CD4-positive, alpha-beta T cell treated with Interleukin-10 for 1 hour (primary cell): ENCODE measurements at places on chromosomes 7 and 10.

GRCh38 chr7:150977382-150978125 lies 567 bp downstream of the KCNH2 start:
- no peak for DNase-seq

- DNase-seq = no peak
Observed at GRCh38 chr7:94173436-94173835, 169.3 kb upstream of the BET1 start.

GRCh38 chr10:131785121-131785460 lies 115.7 kb upstream of the PPP2R2D start:
- DNase-seq = no peak

- DNase-seq = no peak
Observed at GRCh38 chr10:119803264-119803663, 69.4 kb downstream of the MCMBP start.

DNA sequence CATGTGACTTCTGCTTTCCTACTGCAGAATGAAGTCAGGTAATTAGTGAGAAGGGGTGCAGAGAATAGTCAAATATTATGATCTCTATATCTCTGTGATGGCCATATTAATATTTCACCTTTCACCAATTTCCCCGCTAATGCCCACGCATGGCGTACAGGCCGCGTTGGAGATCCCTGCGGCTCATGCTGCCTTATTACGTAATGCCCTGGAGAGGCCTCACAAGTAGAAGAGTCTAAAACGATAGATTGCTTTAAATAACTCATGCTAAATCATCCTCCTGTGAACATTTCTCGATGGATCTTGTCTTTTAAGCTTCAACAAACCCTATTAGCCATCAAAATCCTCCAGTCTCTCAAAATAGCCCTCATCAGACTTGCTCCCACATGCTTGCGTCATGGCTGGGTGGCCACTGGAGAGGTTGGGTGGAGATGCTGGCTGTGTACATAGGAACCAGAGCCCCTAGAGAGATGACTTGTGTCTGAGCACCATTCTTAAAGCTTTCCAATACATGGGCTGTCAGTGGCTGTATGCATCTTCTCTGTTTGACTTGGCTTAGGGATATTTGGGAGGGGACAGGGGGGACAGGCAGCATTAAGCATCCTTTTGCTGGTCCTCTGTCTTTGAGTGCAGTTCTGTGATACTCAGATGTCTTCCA lies 79.5 kb upstream of the INSYN2A start:
- DNase-seq = no peak

- no peak for DNase-seq
Observed at GRCh38 chr7:21293771-21294170, 134.1 kb upstream of the SP4 start.

DNA sequence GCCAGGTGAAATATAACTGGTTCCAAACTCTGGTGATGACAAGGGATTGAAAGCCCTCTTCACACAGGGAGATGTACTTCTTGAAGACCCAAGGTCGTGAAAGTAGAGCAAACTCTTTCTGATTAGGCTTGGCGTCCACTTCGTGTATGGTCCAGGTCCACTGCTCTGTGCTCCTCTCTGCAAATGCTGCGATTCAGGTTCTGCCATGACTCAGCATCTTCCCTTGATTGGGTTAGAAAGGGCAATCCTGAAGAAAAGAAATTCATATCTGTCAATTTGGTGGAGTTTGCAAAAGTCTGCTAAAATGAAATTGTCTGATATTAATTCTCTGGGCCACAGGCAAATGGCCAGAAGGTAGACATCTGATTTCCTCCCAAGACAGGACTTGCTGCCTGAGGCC lies 431.4 kb downstream of the ACTR3B start:
- DNase-seq = no peak

GRCh38 chr10:4526311-4526731 lies 299.7 kb upstream of the AKR1E2 start:
- DNase-seq = no peak

DNA sequence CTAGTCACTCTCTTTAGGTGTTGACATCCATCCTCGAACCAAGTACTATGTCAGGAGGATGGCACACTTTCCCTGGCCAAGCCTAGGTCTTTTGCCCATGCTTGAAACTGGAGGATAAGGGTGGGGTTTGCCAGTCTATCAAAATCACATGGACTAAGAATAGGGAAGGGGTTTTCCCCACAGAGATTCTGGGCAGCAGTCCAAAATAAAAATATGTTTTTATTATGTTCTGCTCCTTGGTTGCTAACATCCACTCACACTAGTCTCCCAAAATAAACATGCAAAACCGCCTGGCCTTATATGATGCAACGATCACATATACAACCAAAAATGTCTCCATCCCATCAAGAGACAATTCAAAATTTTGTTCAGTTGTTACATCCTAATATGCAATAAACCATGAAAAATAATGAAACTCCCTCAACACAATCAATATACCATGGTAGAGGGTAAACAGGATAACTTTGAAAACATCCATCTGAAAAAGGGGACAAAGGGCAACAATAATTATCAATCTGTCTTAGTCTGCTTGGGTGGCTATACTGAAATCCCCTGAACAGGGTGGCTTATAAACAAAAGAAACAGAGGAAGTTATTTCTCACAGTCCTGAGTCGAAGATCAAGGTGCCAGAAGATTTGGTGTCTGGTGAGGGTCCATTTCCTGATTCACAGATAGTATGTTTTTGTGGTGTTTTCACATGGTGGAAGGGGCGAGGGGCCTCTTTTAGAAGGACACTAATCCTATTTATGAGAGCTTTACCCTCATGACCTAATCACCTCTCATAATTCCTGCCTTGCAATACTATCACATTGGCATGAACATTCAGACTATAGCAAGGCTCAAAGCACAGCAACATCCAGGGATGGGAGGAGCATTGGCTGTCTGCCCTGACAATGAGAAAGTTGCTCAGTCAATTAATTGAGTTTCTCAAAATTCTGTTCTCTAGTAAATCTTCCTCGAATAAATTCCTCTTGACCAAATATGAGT lies 159.3 kb downstream of the ETV1 start:
- no peak for DNase-seq

GRCh38 chr7:95491634-95492314 lies 6.0 kb downstream of the ASB4 start:
- DNase-seq = no peak

- no peak for DNase-seq
Observed at GRCh38 chr10:85537561-85537960, 829.0 kb downstream of the GRID1 start.

DNA sequence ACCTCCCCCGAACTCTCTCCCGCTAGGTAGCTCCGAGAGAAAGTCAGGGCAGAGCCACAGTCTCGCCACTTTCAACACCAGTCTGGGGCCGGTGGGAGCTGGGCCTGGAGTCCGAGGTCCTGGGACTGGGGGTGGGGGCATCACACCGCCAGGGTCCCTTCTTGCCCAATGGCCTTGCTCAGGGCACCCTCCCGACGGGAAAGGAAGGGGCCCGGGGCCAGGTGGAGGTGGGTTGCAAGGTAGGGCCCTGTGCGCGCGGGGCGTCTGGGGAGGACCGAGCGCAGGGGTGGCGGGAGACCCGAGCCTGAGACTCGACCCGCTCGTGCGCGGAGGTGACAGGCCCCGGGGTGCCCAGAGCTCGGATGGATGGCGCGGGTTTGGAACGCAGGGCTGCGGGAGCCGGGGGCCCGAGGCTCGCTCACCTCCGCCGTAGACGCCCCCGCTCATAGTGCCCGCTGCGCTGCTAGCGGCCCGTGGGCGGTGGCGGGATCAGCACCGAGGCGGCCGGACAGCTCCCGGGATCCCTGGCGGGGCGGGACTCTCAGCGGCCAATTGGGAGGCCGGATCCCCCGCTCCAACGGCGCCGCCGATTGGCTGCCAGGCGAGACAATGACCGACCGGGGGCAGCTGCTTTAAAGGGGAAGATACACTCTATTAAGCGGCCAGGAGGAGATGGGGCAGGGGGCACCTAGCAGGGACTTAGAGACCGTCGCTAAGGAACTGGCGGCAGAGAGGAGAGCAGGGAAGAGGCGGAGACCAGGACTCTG lies at the start of gene ACTL6B:
TSS of gene ACTL6B (minus strand) at position 541 of the 767 bp plus-strand sequence. CDS start at position 447, 94 bp downstream.
- DNase-seq = peak; percentile 59

GRCh38 chr10:123229927-123230630 lies 75.9 kb downstream of the BUB3 start:
- no peak for DNase-seq

- peak; percentile 4 for DNase-seq
Observed at GRCh38 chr7:31782411-31782991, 95.5 kb downstream of the PPP1R17 start.

- peak; percentile 73 for DNase-seq
Observed at GRCh38 chr7:33107136-33108066, 1.8 kb downstream of the RP9 start.

DNA sequence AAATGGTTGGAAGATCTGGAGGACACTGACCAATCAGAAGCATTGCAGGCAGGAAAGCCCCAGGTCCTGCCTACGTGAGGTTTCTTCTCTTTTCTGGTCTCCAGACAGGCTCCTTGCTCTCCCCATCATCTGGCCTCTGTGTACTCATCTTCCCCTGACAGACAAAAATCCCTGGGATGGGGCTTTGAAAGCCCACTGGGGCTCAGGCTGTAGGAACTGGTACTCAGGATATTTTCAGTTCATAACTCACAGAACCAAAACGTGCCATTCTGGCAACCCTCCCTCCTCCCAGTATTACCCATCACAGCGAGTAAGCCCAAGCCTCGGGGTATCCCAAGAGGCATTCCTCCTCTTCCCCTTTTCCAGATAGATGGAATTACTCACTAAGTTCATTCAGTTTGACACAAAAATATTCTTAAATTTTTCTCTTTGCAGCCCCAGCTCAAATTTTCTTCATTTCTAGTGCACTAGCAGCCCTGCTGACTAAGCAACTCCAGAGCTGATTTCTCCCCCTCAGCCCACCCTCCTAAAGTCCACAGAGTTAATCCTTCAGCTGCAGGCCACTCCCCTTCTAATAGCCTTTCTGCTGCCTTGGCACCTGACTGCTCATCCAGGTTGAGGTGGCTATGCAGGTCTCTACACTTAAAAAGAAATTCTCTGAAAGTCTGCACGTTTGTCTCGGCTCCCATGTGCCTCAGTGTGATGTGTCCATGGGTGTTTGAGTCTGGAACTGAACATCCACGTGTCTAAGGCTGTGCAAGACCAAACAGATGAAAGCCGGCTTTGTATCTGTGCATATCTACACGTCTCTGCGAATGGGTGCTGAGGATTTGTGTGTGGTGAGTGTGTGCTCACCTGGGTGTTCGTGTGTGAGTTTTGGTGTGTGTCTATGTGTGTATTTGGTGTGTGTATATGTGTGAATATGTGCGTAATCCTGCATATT lies 331.4 kb downstream of the CCSER2 start:
- no peak for DNase-seq

GRCh38 chr7:28922624-28923331 lies 35.4 kb downstream of the TRIL start:
- peak; percentile 64 for DNase-seq

- DNase-seq = no peak
Observed at GRCh38 chr10:5536486-5537081, 11.8 kb downstream of the CALML3 start.

GRCh38 chr7:117808910-117809705 lies 64.1 kb downstream of the CTTNBP2 start:
- DNase-seq = no peak

DNA sequence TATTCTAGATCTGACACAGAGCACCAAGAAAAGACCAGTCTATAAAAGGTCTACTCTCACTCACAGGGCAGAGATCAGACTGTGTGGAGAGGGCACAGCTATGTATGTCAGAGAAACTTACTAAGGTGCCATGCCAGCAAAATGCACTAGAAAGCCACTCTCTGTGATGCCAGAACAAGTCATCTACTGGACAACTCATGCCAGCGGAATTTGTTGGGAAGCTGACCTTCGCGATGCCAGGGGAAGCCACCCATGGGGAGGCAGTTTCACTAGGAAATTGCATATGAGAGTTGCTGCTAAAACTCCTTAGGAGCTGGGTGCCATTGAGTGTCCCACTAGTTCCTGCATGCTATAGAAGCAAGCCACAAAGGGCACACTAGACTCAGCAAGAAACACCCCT lies 58.5 kb downstream of the MICU1 start:
- DNase-seq = no peak

- DNase-seq = no peak
Observed at GRCh38 chr7:7254908-7255307, 72.6 kb downstream of the C1GALT1 start.

DNA sequence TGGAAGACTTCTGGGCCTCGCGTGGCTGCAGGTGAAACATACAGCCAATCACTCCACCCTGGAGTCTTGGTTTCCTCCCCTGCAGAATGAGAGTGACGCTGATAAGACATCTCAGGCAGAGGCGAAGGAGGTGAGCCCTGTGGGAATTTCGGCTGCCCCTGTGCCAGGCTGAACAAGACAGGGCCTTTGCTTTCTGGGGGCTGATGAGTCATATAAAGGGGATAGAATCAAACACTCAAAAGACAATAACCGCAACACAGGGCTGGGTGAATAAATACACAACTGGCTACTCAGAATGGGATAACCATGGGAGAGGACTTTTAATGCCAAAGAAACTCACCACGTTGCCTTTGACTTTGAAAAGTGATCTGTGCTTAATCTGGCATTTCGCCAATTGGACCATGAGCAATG lies 143.8 kb downstream of the KCNMA1 start:
- DNase-seq = no peak

DNA sequence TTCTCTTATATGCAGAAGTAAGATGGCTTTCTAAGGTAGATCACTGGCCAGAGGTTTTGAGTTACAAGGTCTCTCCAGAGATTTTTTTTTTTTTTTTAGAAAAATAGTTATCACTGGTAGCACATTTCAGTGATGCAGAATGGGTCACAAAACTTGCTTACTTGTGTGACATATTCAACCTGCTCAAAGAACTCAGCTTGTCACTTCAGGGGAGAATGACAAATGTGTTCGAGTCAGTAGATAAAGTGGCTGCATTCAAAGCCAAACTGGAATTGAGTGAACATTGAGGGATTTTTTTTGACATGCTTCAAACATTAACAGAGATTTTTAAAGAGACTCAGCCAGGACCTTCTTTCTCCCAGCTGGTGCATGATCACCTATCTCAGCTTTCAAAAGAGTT lies 33.4 kb downstream of the PHTF2 start:
- no peak for DNase-seq

GRCh38 chr7:96887426-96887825 lies 117.9 kb upstream of the DLX6 start:
- DNase-seq = no peak

- no peak for DNase-seq
Observed at GRCh38 chr10:69069090-69070042, 18.5 kb upstream of the SRGN start.

GRCh38 chr10:61359452-61359851 lies 93.7 kb downstream of the TMEM26 start:
- DNase-seq = no peak

DNA sequence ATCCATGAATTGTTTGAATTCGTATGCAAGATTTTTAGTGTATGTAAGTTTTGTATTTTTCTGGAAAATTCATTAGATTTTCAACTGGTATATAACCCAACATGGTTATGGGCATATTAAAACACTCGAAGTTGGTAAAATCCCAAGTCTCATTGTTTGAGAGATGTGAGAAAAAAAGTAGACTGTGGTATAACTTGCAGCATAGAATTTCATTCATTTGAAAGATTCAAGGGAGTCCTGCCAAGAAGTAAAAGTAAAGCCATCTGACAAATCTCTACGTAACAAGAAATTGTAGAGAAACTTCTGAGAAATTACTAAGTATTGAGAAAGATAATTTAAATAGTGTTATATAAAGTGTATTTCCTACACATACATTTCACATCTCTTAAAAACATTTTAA lies 40.2 kb downstream of the SEMA3E start:
- no peak for DNase-seq

GRCh38 chr7:136228171-136228570 lies 251.0 kb upstream of the MTPN start:
- no peak for DNase-seq

- no peak for DNase-seq
Observed at GRCh38 chr7:66377714-66378113, 172.6 kb downstream of the TPST1 start.
